ENCODE measurements at places on chromosomes 3 and 15.

GRCh38 chr3:155891321-155891720 is 20.9 kb downstream of the GMPS start:
- no peak for DNase-seq

GRCh38 chr3:66215106-66215505 is 5.7 kb upstream of the SLC25A26 start:
- DNase-seq, result no peak

DNA sequence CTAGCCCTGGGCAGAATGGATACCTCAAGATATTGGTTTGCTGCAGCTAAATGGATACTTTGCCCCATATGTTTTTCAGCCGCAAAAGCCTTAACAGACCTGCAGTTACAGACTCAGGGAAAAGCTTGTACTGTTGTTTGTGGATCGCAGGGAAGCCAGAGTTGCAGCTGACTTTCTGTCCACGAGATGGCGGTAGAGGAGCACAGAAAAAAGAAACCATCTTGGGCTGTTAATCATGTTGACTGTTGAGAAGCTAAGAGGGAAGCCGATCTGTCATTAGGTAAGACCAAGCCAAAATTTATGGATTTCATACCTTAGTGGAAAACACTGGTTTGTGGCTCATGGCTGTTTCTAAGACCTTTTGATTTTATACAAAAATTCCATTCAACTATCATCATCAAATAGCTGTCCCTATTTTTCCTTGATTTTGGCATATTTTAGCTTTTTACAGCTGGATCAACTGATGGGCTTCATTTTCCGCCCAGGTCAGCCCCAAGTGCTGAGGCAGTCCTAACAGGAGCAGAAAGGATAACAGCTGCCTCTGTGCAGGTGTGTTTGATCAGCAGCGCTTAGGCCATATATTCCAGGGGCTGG is 205.7 kb upstream of the ZPLD1 start:
- peak; percentile 66 for DNase-seq

DNA sequence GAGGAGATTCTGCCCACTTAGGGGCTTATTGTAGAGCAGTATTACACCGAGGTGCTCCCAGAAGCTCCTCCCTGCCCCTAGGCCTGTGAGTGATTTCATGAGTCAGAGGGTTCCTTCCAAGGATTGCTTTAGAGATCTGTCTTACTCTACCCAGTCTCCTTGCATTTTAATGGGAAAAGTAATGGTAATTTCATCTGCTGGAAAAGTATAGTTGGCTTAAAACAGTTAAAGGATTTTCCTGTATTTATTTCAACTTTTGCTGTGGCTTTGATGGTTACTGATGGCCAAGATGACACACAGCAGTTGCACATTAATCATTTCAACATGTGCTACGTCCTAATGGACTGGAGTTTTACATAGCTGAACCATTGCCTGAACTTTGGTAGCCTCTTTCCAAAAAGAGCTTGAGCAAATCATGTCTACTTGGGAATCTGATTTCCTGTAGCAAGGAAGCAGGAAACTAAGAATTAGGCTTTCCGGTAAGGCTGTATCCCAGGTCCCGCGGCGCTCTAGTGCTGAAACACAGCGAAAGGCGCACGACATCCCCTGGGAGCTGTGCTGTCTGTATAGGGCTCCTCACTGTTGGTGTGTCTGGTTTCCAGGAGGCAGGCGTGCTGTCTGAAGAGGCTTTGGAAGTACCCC is 9.2 kb upstream of the PGPEP1L start:
- DNase-seq, result no peak

Data from HEK293T (cell line).